ENCODE measurements at places on chromosomes 11 and 22.

DNA sequence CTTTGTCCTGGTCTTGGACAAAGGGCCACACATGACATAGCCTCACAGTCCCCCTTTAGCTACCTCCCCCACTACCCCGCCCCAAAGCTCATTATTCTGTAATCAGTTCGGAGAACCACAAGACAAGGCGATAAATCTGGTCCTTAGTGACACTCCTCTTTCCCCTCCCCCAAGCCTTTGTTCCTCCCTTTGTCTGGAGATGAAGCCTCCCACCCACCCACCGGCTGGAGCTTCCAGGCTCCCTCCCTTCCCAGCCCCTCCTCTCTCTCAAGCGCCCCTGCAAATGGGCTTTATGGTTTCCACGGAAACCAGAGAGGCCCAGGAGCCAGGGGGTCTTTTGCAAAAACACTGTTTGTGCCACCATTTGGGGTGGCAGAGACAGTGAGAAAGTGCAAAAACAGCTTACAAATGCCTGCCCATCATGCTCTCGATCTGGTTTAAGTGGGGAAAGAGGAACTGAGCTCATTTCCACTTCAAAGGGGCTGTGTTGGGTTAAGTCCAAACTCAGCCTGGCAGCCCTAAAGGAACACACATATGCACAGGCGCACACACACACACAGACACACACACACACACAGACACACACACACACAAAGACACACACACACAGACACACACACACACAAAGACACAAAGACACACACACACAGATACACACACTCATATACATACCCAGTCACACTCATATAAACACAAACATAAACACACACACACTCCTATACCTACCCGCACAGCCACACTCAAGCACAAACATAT lies 23.5 kb downstream of the APLNR start:
- no peak for DNase-seq

DNA sequence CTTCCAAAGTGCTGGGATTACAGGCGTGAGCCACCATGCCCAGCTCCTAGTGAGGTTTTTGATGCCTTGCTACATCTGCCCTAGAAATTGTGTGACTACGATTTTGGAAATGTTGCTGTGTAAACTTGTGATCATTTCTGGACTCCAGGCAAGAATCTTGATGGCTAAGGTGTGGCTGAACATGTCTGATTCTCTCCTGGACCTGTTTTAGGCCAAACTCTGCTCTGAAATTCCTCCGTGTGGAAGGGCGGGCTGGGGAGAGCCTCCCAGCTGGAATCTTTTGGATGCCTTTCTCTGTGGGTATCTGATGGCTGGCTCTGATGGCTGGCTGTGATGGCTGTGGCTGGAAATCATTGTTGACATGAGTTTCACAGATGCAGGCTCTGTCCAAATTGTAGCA lies 8.2 kb downstream of the PNPLA3 start:
- no peak for DNase-seq

DNA sequence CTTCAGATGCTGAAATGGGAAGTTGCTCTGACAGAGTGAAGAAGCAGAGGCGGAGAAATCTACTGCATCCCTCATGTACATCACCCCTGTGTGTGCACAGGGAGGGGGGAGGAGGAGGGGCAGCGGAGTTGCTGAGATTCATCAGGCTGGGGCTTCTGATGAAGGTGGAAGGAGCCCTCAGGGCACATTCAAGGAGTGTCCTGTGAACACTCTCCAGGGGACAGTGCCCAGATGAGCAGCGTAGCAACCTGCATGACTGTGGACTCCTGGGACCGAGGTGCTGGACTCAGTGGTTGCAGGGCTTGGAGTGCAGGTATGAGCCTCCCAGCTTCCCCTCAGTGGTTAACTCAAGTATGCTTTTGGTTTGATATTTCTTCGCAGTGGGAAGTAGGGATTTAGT lies 257.8 kb upstream of the B3GAT1 start:
- DNase-seq = no peak

DNA sequence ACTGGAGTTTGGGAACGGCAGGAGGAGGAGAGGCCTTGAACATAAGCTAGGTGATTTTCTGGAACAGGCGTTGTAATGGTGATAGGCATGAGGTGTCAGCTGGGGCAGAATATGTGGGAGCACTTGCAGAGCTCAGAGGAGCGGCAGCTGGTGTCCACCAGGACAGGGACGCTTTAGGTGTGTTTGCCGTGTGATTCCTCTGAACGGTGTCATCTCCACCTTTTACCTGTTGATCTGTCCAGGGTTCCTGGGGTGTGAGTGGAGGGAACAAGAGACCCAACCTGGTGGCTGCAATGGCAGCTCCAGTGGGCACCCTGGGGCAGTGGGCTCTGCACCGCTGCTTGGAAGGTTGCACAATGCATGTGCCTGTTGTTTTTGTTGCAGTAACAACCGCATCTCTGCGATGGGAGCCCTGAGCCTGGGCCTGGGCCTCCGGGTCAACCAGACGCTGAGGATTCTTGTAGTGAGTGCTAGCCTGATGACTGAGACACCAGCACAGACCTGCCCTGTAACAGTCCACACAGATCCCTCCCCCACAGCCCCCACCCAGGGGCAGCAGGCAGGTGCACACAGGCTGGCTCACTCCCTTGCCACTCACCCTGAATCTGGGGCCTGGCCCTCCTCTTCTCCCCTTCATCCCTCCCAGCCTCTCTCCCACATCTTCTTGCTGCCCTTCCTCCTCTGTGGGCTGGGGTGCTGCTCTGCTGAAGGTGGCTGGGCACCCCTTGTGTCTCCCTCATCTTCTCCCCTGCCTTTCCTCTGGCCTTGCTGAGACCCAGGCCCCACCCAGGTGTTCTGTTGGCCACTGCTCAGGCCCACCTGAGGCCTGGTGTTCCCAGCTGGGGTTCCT lies 9.2 kb downstream of the LRRC74B start:
- DNase-seq = no peak

GRCh38 chr11:60830478-60831142 lies 11.3 kb upstream of the CCDC86 start:
- DNase-seq = no peak

- no peak for DNase-seq
Measured at GRCh38 chr11:118651820-118652219, 27.6 kb downstream of the TREH start.
